ENCODE measurements at places on chromosomes 6 and 20. TPM values are rescaled to one million over a fixed set of nuclear protein-coding genes. Genes with fewer than 3 reads are reported as not detected.

Gene OPRM1
- 15.9 TPM for total RNA-seq

Gene FILIP1
- total RNA-seq, result 1.5 TPM

Gene SPTLC3
- total RNA-seq, result 2.4 TPM

Gene ID4
- 118 TPM for total RNA-seq

Gene ATP9A
- total RNA-seq, result 194 TPM

Gene PPT2
- 17.8 TPM for total RNA-seq

Gene OR2H2
- total RNA-seq, result not detected

Gene MATN4
- not detected for total RNA-seq

Gene FOXF2
- 2.4 TPM for total RNA-seq

Gene ZNF311
- total RNA-seq, result 5.5 TPM

Gene CCN6
- total RNA-seq, result not detected

Gene MYBL2
- 2.4 TPM for total RNA-seq

Gene STX11
- 1.2 TPM for total RNA-seq

Gene SLC17A1
- total RNA-seq, result not detected

Gene CFAP61
- 5.0 TPM for total RNA-seq

Gene SIGLEC1
- total RNA-seq, result 0.82 TPM

Gene NDUFAF4
- total RNA-seq, result 23.2 TPM

Gene SYTL3
- total RNA-seq, result 2.4 TPM

Gene FOXS1
- total RNA-seq, result 1.8 TPM

Gene ARMH2
- not detected for total RNA-seq

Gene GPR6
- total RNA-seq, result 0.27 TPM

Gene BHLHE23
- total RNA-seq, result not detected

Gene PRICKLE4
- 2.4 TPM for total RNA-seq

Gene CRYBG1
- 0.91 TPM for total RNA-seq

Gene ENPP4
- total RNA-seq, result 30.3 TPM

Gene TBXT
- not detected for total RNA-seq

Gene ITPR3
- total RNA-seq, result 5.2 TPM

Gene MYMX
- not detected for total RNA-seq

Gene VIP
- 0.18 TPM for total RNA-seq

Gene UBE2C
- 14.1 TPM for total RNA-seq

Gene ANKRD66
- total RNA-seq, result 0.27 TPM

Gene CST2
- not detected for total RNA-seq

Gene ATP6V1G2
- 48.2 TPM for total RNA-seq
